ENCODE measurements at places on chromosomes 12 and 14.

- DNase-seq: peak; percentile 72
These were observed at the start of gene WIF1 for GRCh38 chr12:65121049-65121955. TSS of gene WIF1 (minus strand) at chr12:65121305. CDS start at chr12:65121191, 114 bp downstream.

GRCh38 chr12:89370850-89371249, 18.5 kb upstream of the DUSP6 start:
- no peak for DNase-seq

- DNase-seq: peak; percentile 34
These were observed 715 bp upstream of the RAP1B start for GRCh38 chr12:68609998-68610369.

- no peak for DNase-seq
These were observed 314.5 kb upstream of the GARIN6 start for GRCh38 chr12:99332936-99333591.

DNA sequence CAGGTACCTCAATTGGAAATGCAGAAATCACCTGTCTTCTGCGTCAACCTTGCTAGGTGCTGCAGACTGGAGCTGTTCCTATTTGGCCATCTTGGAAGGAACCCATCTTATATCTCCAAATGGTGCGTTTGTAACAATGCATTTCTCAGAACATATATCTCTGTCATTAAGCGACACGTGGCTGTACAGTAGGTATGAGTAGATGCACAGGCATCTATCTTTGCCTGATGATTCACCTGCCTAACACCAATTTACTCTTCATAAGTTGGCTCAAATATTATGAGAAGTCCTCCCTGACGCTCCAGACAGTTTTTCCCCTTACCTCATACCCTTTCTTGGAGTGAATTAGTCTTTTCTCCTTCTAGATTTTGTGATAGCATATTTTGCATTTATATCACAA, 44.2 kb downstream of the GPR137C start:
- no peak for DNase-seq

DNA sequence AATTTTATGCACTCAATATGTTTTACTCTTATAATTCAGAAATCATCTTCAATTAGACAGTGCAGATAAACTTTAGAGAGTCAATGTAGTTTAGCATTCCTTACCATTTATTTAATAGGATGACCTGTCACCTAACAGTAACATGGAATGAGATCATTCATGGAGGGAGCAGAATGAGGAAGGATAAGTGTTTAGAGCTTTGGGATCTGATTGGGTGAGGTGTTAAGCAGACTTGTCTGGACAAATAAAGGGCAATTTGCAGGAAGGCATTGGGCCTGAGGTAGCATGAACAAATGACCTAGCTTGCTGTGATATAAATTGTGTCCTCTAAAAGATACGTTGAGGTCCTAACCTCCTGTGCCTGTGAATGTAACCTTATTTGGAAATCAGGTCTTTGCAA, 187.4 kb downstream of the C12orf42 start:
- DNase-seq: no peak

All from lung (tissue), 17 donors.